ENCODE measurements at places on chromosomes 3 and 15.

- no peak for DNase-seq
These were observed 15.0 kb downstream of the PTH1R start for GRCh38 chr3:46892285-46893145.

DNA sequence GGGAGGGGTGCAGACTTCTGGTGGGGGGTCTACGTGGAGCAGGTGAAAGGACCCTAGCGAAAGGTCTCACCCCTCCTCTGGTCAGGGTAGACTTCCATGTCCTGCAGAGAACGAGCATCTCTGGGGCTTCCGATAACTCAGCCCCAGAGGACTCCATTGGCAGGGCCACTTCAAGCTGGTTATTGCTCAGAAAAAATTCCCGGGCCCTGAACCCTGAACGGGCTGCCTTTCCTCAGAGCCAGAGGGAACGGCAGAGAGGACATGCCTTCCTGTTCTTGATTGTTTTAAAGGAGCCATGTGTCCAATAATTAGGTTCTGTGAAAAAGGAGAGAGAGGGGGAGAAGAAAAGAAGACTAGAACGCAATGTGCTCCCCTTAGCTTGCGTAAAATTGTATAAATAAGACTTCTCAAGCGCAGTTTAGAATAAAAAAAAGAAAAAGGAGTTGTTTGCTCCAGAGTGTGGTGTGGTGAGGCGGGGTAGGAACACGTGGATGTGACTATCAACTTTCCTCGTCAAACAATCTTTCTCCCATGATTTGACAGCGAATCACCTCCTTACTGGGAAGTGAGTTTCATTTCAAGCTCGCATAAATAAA, 193.4 kb upstream of the UBE2E1 start:
- no peak for DNase-seq

- DNase-seq, result no peak
These were observed 36.1 kb downstream of the SENP8 start for GRCh38 chr15:72154316-72154715.

DNA sequence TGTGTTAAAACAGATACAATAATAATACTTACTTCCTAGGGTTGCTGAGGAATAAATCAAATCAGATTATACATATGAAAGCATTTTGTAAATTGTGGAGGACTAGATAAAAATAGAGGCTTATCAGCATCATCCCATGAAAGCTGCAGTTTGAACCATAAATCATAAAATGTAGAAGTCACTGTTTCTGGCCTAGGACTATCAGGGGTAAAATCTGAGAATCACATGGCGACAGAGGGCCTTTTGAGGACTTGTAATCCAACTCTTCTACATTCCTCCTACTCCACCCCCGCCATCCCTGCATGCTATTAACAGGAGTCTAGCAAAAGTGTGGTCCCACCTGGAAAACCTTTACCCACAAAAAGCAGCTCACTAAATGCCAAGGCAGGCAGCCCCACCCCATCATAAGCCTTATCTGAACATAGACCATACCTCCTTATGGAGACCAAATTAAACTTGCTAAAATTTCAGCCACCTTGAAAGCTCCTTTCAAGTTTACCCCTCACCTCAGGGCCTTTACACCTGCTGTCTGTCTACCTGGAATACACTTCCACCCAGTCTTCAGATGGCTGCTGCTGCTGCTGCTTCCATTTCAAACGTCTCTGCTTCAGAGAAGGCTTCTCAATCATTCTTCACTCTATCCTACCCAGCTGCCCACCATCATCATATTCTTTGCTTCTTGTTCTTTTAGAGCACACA, 11.5 kb downstream of the MB21D2 start:
- no peak for DNase-seq

GRCh38 chr15:97522347-97522746, 438.2 kb upstream of the ARRDC4 start:
- no peak for DNase-seq

DNA sequence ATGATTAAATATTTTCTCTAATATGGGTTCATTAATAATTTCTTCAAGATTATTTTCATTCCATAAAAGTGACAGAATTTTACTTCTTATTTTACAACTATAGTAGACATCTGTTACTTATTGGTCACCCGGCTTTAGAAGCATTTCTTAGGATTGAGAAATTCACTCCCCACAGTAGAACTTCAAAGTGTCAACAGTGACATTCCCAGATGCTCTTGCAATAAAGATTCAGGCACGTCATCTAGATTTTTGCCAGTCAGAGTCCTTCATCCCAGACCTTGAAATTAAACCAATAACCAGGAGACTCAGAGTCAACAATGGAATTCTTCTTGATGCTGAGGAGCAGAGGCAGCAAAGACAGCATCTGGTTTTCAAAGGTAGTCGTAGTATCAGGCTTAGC, 190.8 kb downstream of the VGLL3 start:
- no peak for DNase-seq

DNA sequence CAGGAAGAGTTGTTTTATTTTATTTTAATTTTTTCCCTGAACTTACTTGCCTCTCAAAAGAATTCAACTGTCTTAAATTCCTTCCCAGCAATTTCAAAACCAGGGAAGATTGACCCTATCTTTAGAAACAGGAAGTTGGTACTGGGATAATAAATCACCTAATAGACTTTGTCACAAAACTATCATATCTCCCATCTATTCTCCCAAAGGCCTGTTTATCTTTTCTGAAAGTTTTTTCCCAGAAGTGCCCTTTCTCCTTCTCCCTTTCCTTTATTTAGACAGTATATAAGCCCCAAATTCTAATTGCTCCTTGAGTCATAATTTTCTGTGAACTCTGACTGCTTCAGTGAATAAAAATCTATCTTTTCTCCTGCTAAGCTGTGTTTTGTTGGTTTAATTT, 2.9 kb upstream of the RNF7 start:
- DNase-seq, result no peak

DNA sequence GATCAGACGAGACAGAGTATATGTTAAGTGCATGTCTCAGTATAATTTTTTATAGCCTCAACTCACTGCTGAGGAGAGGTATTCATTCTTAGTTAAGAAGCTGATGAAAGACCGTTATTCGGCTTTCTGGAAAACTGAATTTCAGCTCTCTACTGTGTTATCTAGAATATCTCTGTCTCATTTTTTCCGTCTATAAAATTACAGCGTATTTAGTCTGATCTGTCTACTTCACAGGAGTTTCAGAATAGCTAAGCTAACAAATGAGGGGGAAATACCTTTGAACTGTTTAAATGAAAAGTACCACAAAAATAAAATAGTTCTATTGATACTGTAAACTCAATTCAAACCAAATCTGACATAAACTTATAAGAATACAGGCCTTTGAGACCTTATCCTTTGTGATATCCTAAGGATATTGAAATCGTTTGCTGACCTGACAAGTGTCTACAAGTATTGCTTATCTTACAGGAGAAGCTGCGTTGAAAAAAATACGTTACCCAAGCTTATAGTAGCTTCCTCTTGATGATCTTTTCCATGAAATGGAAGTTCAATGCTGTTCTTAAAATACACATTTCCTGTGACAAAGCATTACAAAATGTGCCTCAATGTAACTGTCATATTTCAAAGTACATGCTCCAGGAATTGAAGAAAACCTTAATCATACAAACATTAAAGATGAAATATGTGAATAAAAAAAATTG, 104.6 kb downstream of the IL1RAP start:
- no peak for DNase-seq

DNA sequence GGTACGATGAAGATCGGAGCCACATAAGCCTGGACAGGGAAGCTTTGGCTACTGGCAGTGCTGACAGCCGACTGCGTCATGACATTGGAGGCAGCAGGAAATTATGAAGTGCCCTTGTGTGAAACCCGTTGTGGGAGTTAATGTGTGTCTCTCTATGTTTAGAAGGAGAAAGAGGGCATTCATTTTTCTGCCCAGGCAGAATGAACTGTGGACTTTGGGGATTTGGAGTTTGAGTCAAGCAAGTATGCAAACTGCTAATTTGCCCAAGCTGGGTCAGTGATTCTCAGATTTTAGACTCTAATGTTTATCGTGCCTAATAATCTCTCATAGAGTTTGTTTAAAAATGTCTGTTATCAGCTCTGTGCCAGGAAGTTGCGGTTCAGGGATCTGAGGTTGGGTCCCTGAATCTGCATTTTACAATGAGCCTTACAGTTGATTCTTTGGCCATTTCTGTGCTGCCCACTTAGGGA, 5.6 kb downstream of the CTXND1 start:
- no peak for DNase-seq

DNA sequence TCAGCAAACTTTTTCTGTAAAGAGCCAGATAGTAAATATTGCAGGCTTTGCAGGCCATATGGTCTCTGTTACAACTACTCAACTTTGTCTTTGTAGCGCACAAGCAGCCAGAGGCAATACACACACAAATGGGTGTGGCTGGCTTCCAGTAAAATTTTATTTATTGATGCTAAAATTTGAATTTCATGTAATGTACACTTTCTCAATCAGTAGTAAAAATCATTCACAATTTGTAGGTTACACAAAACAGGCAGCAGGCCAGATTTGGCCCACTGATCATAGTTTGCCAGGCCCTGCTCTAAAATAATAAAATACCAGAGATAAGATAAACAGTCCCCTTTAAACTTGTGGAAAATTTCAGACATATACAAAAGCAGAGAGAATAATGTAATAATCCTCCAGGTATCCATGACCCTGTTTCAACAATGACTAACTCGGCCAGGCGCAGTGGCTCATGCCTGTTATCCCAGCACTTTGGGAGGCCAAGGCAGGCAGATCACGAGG, 330.3 kb downstream of the SHQ1 start:
- DNase-seq, result no peak

- DNase-seq, result no peak
These were observed 84.2 kb upstream of the GOLGA6L4 start for GRCh38 chr15:84151205-84151931.

- DNase-seq, result no peak
These were observed 433.7 kb downstream of the SHQ1 start for GRCh38 chr3:72414481-72415016.

GRCh38 chr15:68411735-68412134, 20.2 kb downstream of the ITGA11 start:
- DNase-seq, result no peak

GRCh38 chr15:92907896-92908712, 8.0 kb downstream of the CHD2 start:
- DNase-seq, result no peak

DNA sequence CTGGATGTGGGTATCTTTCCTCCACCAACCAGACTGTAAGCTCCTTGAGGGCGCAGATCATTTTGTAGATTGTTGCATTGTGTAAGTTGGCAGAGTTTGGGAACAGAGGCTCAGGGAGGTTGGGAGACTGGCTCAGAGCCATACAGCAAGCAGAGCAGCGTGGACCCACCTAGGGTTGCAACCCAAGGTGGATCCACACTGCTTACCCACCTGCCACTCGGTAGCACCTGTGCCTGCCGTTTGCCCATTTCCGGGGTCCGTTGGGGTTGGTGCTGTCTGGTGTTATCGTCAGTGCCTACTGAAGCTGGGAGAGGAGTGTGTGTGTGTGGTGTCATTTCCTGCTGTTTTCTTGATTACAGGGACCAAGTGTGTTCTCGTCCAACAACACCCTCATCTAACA, 19.0 kb downstream of the SMAD6 start:
- DNase-seq, result no peak

DNA sequence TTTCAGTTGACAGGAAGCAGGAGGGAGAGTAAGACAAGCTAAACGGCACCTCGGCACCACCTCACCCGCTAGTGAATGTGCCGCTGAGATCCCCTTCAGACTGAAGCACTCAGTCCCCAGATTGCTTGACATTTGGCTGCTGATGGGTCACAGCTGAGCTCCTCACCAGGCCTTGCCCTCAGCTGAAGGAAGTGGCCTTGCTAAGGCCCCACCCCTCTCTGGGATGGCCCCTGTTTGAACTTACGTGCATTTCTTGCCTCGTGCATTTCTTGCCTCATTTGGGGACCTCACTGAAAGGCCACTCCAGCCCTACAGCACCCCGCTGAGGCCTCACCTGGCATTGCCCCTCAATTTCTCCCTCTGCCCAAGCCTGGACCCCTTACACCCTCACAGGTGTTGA, 39.8 kb downstream of the EOGT start:
- DNase-seq, result no peak

DNA sequence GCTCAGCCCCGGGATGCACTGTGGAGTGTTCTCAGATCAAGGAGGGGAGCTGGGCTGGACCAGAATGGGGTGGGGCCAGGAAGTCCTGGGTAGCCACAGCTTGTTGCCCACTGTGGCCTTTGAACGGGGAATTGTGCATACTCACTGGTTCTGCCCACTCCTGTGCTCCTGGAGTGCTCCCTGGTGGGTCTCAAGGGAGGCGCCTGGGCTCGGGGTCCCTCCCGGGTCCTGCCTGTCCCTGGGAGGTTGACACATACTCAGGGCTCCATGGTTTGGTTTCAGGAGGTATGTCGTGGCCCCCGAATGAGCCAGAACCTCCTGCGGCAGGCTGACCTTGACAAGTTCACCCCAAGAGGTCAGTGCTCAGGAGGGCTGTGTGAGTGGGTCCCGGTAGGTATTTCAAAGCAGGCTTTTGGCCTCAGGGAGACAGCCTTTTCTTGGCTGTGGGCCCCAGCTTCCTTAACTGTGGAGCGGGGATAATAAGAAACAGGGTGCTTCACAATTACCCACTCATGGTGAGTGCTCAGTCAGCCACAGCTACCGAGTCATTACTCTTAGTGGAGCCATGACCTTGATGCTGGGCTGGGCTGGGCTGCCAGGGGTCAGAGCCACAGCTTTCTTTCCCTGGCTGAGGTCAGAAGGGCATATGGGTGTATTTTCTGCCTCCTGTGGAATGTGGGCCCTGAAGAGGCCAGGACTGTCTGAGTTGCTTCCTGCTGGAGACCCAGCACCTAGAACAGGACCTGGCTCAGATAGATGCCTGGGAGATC, 7.6 kb downstream of the DNAH1 start:
- DNase-seq, result no peak

DNA sequence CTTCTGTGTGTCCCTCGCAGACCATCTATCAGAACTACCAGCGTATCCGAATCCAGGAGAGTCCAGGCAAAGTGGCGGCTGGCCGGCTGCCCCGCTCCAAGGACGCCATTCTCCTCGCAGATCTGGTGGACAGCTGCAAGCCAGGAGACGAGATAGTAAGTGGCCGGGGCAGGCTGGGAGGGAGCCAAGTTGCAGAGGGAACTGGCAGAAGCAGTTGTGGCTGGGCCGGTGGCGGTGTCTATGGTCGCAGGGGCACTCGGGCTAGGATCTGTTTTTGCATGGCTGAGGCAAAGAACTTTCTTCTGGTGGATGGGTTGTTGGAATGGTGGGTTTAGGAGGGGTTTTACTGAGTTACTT, 10.1 kb downstream of the MCM2 start:
- no peak for DNase-seq

- peak; percentile 71 for DNase-seq
These were observed at the start of gene SMAD6 for GRCh38 chr15:66702035-66702786. Gene SMAD6, plus strand, starts transcription at chr15:66702236. Its CDS starts 1,023 bp downstream, at chr15:66703259.

DNA sequence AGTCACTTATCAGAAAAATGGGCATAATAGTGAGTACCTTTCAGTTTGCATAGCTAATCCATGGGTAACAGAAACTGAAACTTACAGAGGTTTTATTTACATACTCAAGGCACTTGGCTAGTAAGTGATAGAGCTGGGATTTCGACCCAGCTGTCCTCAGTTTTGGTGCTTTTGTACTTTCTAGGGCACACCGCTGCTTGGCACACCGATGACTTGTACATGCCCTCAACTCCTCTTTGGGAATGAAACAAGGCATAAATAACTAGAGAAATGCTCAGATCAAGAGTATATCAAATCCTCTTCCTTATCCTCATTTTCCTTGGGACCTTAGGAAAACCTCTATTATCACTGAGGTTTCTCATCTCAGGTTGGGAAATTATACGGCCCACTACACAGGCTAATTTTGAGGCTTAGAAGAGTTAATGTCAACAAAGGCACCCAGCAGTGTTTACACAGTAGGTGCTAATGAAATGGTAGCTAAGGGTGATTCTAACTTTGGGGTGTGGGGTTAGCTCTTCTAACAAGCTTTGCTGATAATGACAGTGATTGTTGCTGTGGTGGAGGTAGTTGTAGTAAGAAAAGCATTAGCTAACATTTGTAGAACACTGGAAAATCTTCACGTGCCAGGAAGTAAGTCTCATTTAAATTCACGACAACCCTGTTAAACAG, 20.3 kb upstream of the DGKG start:
- DNase-seq, result no peak
